Suppressor macrophage (primary cell): ENCODE measurements at places on chromosomes 16 and 17.
A peak's percentile ranks its signal among the peaks of the same experiment; 100 is the strongest.

DNA sequence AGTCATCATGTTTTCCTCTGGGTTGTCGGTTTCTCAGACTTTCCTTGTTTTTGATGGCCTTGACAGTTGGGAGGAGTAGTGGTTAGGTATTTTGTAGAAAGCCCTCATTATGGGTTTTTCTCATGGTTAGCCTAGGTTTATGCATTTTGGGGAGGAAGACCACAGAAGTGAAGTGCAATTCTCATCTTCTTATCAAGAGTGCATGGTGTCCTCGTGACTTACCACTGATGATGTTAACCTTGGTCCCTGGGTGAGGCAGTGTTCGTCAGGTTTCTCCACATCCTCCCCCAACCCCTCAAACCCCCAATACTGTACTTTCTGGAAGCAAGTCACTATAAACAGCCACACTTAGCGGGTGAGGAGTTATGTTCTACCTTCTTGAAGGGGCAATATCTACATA, 42.3 kb downstream of the BPTF start:
- DNase-seq, result no peak

GRCh38 chr17:81399481-81400153, 4.4 kb downstream of the BAHCC1 start:
- peak; percentile 74 for DNase-seq

- peak; percentile 53 for DNase-seq
Observed at GRCh38 chr16:1580256-1580655, 31.6 kb downstream of the IFT140 start.

DNA sequence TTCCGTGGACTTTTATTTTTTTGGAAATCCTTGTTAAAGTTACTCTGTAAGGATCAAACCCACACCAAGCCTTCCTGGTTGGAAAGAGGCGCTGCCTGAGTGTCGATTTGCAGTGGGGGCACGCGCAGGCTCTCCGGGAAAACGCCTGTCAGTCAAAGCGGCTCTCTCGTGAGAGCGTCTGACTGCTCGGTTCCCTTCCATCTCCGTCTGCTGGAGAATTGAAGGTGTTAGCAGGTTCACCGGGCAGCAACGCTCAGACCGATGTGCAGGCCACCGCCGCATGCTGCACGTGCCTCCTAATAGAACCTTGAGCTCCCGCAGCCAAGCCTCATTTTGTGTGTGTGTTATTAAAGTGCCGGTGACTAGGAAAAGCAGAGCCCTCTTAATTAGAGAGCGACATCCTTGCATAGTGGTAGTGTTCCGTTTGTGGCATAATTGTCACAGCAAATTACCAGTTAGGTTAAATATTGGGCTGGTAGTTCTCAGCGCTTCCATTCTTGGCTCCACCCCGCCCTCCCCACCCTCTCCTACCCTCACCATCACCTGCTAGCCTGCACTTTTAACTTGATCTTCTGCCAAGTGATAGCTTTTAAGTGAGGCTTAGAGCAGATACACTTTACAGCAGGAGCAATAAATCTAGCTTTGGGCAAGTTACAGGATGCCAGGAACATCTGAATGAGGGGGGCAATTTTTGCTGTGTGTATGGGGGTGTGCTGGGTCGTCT, 75.5 kb downstream of the RPA1 start:
- DNase-seq, result no peak

GRCh38 chr16:53792161-53792951, 88.4 kb downstream of the FTO start:
- no peak for DNase-seq

GRCh38 chr16:3035972-3036725, 595 bp downstream of the BICDL2 start:
- DNase-seq, result no peak

GRCh38 chr17:40857535-40857934, 9.5 kb downstream of the KRT12 start:
- DNase-seq, result no peak

- no peak for DNase-seq
Observed at GRCh38 chr17:1112875-1113274, 66.9 kb downstream of the ABR start.
